ENCODE measurements at places on chromosomes 13 and 19. TPM values are rescaled to one million over a fixed set of nuclear protein-coding genes. Genes with fewer than 3 reads are reported as not detected.

Gene METTL21C
- not detected for total RNA-seq

Gene IGSF23
- not detected for total RNA-seq

Gene TTC9B
- not detected for total RNA-seq

DNA sequence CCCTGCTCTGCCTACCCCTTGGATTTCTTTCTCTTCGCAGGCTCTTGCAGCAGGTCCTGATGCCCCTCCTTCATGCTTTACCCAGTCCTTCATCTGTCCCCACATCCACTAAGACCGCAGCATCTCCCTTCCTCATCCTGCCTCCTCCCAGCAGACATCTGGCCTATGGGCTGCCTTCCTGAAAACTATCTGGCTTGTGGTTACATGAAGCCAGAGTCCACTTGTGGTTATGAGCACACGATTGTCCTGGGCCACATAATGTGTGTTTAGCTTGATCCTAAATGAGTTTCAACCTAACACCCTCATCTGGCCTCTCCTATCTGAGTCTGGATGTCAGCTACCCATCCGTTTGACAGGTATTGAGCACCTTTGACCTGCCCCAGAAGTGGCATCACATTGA, 5.5 kb upstream of the ZNF175 start:
- DNase-seq: no peak

GRCh38 chr19:45079063-45079910, at the start of gene GEMIN7:
Gene GEMIN7, plus strand, starts transcription at chr19:45079260. Its CDS starts 10,855 bp downstream, at chr19:45090115.
- DNase-seq: peak; percentile 94

DNA sequence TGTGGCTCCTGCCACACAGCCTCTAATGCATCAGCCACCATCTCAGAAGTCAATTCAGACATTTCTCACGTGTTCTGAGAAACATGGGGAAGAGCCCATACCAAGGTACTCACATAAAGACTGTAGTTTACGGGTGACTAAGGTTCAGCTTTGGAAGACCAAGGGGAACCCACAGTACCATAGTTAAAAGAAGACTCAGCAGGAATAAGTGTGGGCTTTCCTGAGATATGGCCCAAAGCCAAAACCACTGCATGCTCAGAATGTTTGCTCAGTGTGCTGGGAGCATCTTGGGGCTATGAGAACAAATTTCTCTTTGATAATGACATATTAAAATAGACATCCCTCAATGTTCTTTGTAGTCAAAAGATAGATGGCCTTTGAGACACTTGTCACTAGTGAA, 283.8 kb downstream of the DCT start:
- DNase-seq: no peak

DNA sequence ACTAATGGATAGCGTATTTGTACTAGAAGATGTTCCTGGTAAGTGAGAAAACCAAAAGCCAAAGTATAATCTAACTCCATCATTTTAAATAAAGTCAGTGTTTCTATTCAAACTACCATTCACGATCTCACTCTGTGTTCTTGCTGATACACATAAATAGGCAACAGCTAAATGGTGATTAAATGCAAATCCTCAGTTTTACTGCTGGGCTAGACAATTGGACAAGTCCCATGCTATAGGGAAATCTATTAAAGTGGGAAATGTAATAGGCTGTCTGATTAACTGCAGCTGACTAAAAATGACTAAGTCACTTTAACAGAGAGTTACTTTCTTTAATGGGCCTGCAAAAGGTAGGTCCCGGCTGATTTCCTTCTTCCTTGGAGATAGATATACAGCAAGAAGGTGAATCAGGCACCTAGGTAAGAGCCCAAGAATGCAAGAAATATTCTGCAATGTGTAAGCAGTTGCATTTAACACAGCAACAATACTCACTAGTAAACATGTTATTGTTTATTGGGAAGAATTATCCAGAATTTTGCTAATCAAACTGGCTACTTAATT, 298.4 kb downstream of the SLITRK6 start:
- DNase-seq: no peak

- no peak for DNase-seq
Measured at GRCh38 chr19:11073568-11073967, 15.7 kb upstream of the LDLR start.

DNA sequence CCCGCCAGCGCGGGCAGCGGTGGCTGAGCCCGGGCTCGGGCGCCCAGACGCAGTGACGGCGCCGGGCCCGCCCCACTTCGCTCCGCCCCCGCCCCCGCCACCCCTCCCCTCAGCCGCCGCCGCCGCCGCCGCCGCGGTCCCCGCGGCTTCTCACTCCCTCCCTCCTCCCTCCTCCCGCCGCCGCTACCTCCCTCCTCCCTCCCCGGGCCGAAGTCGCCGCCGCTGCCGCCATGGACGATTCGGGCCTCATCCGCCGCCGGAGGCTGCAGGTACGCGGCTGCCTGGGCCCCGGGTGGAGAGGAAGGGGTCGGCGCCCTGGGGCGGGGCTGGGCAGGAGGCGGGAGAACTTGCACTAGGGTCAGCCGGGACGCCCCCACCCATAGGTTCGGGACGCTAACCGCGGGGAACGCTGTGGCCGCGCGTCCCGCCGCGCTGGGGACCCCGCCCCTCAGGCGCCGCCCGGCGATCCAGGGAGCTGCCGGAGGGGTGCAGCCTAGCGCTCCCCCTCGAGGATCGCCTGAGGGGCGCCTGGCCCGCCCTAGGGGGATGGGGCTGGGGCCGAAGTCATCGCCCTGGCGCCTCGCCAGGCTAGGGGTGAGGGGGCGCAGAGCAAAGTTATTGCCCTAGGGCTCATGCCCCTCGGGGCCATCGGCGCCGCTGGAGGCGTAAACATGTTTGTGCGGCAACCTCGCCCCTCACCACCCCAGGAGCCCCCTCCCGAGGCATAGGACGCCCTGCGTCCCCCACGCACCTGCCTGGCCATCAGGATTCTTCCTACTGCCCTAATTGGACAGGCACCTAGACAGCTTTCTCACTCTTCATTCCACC, 427 bp downstream of the RTBDN start:
- DNase-seq: peak; percentile 76

DNA sequence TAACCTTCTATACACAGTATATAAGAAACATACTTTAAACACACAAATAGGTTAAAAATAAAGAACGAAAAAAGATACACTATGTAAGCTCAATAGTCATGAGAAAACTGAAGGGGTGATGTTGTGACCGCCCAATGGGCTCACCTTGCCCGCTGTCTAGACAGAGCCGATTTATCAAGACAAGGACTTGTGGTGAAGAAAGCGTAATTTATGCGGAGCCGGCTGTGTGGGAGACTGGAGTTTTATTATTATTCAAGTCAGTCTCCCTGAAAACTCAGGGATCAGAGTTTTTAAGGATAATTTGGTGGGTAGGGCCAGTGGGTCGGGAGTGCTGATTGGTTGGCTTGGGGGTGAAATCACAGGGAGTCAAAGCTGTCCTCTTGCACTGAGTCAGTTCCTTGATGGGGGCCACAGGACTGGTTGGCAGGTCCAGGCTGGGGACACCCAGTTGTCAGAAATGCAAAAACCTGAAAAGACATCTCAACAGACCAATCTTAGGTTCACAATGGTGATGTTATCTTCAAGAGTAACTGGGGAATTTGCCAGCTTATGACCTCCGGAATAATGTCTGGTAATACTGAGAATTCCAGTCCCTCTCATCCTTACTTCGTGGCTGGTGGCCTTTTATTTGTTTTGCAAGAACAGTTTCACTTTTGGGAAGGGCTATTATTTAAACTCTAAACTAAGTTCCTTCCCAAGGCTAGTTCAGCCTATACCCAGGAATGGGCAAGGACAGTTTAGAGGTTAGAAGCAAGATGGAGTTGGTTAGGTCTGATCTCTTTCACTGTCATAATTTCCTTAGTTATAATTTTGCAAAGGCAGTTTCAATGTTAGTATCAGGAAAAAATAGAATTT, 96.6 kb downstream of the UBL3 start:
- no peak for DNase-seq

DNA sequence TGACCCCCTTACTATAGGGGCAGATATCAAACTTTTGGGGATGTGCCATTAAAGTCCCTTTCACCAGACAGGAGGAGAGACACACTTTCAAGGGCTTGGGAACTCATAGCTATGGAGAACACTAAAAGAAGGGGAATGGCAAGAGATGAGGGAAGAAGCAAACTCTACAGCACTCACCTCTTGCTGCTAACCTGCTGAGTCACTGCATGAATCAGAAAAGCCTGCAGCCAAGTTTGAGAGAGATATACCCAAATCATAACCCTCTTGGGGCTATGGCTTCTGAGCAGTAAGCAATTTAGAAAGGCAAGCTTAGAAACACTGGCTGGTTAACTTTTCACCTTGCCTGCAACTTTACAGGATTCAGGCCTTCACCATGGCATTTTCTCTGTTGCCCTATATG, 1028.0 kb downstream of the UQCRFS1 start:
- no peak for DNase-seq

- DNase-seq: no peak
Measured at GRCh38 chr19:15279326-15279904, 47.2 kb upstream of the EPHX3 start.

DNA sequence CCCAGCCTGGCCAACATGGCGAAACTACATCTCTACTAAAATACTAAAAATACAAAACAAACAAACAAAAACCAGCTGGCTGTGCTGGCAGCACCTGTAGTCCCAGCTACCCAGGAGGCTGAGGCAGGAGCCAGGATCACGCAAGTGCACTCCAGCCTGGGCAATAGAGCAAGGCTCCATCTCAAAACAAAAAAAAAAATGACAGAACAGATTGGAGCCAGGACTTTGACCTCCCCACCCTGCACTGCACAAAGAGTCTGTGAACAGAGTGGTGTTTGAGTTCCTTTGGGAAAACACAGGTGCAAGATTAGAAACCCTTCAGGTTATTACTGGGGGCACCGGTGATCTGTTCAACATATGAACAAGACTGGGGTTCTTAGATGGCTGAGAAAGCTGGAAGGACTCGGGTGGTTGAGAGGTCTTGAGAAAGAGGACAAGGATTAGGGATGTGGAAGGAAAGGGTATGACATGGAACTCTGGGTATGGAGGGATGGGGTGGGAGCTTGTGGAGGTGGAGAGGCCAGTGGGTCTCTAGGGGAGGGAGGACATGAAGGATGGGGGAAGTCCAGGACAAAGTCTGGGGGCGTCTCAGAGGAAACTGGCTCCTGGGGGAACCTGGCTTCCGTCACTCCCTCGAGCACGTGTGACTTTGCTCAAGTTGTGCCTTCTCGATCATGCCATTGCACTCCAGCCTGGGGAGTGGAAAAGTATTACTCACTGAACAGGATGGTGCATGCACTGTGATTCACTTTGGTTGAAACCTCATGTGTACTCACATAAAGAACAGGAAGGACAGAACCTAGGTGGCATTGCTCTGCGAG, 25.9 kb downstream of the RCN3 start:
- DNase-seq: peak; percentile 41
